Activated T-cell treated with anti-CD3 and anti-CD28 coated beads, Interleukin-2, amount 50 U/mL, for 4 hours (primary cell): ENCODE measurements at places on chromosomes 3 and 15. TPM values are rescaled to one million over a fixed set of nuclear protein-coding genes. Genes with fewer than 3 reads are reported as not detected.

DNA sequence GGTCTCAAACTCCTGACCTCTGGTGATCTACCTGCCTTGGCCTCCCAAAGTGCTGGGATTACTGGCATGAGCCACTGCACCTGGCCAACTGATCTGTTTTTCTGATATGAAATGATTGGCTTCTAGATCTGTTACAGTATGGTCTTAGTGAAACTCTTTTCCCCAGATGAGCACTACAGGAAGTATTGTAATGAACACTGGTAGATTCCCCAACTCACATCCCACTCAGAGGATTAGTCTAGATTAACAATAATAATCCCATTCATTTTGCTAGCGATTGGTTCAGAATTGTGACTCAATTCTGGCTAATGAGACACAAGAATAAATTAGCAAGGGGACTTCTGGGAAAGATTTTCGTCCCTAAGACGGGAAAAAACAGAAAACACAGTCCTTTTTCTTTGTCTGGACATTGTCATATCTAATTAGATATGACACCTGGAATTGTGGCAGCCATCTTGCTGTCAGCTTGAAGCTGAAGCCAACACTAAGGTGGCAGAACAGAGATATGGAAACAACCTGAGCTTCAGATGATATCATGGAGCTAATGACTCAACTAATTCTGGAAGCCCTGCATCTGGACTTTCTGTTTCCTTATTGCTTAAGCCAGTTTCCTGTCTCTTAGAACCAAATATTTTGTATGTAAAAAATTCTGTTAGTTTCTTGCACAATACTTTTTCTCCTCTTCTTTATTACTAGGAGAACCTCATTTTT is 17.4 kb upstream of the NPTN start:
- DNase-seq: no peak

DNA sequence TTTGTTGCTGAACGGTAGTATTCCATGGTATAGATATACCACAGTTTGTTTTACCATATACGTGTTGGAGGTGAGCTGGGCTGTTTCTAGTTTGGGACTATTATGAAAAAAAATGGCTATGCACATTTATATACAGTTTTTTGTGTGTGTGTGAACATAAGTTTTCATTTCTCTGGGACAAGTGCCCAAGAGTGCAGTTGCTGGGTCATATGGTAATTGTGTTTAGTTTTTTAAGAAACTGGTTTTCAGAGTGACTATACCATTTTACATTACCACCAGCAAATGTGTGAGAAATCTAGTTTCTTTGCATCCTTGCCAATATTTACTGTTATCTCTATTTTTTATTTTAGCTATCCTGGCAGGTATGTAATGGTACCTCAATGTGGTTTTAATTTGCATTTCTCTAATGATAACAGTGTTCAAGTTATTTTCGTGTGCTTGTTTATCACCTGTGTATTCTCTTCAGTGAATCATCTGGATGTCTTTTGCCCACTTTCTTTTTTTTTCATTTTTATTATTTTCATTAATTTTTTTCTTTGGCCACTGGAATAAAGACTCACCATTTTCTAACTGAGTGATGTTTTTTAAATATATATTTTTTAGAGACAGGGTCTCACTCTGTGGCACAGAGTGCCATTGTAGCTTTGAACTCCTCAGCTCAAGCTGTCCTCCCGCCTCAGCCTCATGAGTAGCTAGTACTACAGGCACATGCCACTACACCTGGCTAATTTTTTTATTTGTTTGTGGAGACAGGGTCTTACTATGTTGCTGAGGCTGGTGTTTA is 75.3 kb downstream of the ZNF609 start:
- no peak for DNase-seq

- no peak for DNase-seq
Observed at GRCh38 chr3:54372232-54372631, 249.9 kb downstream of the CACNA2D3 start.

DNA sequence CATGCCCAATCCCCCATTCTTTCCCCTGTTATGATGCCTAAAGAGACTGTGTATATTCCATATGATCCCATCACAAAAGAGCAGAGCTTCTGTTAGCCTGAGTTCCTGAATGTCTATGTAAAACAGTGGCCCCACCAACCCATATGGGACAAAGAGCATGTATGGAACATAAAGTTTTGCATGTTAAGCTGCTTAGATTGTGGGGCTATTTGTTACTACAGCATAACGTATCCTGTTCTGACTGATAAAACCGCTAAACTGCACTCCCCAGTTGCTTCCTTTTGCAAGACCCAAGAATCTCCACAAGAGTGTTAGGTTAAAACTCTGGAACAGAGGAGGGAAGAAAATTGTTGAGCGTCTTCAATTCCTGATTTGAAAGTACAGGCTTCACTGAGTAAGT is 154.8 kb downstream of the ALDH1A2 start:
- DNase-seq: no peak

DNA sequence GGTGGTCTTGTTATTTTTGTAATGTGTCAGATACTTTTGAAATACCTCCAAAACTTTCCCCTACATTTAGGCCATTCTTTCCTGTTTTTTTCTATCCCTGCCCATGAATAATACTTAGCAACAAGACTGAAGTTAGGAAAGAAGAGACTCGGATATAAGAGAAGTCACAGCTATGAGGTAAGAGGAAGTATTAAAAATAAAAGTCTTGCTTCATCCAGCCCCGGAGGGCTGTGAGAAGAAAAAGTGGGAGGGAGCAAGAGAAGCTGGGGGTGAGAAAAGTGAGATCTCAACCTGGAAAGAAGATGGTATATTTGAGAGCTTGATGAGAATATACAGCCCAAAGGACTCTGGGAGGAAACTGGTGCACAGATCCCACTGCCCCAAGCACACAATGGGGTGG is 213.5 kb upstream of the CDIN1 start:
- no peak for DNase-seq

DNA sequence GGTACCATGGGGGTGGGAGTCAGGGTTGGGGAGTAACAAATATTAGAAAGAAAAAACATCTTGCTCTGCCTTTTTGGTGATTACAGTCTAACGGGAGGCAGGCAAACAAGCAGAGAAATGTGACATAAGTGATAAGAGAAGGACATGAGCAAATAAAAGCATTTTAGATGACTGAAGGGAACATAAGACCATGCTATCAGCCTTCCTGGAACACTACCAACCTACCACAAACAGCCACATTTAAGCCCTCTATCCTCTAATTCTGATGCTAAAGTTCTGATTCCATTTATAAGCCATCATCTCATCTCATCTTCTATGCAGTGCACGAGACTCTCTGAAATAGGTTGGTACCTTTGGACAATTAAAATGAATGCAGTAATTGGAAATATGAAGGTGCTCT is 243.4 kb upstream of the P2RY1 start:
- no peak for DNase-seq

DNA sequence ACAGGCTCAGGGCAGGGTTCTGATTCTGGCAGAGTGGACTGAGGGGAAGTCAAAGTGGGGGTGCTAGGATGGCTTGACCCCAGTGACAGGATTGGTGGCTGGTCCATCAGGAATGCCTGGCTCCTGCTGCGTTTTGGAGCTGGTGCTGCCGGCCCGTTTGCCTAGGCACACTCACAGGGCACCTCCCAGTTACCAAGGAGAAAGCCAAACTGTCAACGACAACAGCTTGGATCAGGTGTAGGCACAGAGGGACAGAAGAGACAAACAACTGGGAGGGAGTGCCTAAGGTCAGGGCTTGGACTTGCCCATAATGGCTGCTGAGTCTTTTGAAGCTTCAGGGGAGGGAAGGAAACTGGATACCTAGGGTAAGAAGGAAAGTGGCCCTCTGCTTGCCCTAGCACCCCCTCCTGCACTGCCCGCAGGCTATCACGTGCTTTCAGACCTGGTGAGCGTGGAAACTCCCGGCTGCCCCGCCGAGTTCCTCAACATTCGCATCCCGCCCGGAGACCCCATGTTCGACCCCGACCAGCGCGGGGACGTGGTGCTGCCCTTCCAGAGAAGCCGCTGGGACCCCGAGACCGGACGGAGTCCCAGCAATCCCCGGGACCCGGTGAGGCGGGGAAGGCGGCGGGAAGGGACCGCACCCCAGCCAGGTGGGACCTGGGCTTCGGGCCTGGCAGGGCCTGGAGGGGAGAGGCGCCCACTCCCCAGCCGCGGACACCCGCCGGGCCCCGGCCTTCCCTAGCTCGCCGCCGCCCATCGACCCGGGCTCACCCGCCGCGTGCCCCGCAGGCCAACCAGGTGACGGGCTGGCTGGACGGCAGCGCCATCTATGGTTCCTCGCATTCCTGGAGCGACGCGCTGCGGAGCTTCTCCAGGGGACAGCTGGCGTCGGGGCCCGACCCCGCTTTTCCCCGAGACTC is 5.1 kb downstream of the DUOX1 start:
- DNase-seq: peak; percentile 27

DNA sequence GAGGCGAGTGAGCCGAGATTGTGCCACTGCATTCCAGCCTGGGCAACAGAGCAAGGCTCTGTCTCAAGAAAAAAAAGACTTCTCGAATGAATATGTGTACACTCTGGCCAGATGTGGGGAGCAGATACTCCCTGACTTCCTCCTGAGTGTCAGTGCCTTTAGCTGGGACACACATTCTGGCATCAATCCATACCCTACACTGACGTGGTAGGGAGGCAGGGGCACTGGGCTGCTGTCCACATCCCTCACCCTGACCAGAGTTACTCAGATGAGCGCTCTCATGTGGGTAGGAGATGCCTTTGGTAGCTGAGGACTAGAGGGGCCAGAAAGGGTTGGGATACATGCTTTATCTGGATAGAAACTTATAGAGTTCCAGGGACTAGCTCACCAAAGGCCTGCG is 15.6 kb downstream of the LIMD1 start:
- no peak for DNase-seq

- no peak for DNase-seq
Observed at GRCh38 chr3:191100516-191100915, 98.5 kb upstream of the OSTN start.

GRCh38 chr15:74384881-74385643 is 17.6 kb upstream of the CYP11A1 start:
- peak; percentile 46 for DNase-seq

- DNase-seq: no peak
Observed at GRCh38 chr3:56987238-56987895, 73.1 kb upstream of the SPATA12 start.

DNA sequence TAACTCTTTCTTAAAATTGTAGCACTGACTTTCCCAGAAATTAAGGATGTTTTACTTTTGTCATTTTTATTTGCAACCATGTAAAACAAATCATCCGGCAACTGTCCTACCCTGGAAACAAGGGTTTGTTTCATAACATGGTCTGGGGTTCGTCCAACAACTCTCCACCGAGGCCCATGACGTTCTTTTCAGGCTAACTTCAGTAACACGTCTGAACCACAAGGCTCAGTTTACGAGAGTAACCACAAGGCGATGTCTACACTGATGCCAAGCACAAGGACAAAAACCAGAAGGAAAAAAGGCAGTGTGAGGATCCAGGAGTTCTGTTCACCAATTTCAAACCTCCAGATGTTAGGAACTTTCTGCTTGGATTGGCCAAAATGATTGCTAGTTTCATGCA is 546.1 kb downstream of the NTRK3 start:
- no peak for DNase-seq

- DNase-seq: no peak
Observed at GRCh38 chr15:40277471-40277870, 5.4 kb downstream of the ANKRD63 start.

DNA sequence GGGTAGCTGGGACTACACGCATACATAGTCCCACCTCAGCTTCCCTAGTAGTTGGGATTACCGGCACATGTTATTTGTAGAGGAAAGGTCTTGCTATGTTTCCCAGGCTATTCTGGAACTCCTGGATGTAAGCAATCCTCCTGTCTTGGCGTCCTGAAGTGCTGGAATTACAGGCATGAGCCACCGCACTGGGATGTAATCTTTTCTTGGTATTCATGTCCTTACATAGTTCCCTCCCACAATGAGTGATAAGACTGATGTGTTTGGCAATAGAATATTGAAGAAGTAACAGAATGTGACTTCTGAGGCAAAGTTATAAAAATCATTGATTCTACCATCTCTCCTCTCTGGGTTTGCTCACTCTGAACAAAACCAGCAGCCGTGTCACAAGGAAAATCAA is 22.7 kb upstream of the ALCAM start:
- DNase-seq: no peak

GOLGA6L7 gene
- total RNA-seq: not detected

DNA sequence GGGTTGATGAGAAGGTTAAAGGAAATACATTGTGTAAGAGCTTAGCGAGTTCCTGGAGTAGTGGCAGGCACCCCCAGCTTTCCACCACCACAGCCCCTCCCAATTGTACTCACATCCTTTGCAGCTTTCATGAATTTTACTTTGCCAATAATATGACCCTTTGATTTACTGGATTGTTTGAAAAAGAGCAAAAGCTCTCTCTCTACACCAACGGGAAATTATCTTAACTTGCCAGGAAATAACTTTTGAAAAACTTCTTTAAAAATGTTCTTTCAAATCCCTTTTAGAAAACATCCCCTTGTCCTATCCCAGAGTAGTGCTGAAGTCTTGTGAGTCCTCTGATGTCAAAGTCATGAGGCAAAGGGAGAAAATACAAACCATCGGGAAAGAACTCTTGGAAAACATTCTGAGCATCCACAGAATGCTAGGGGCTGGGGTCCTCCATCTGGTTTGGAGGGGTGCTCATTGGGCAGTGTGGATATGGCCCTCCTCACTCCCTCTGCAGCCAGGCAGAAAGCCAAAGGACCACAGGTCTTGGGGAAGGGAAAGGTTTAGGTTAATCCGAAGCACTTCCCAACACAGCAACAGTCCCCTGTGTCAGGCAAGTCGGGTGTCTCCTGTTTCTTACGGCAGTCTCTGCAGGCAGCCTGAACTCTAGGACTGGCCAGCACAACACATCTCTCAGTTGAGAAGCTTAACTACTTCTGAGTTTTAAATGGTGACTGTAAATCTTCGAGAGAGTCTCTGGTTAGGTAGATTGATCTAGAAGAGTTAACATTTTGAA is 36.5 kb downstream of the BOC start:
- DNase-seq: no peak

- DNase-seq: no peak
Observed at GRCh38 chr3:150150633-150151032, 179.9 kb upstream of the PFN2 start.

ALDH1A3 gene
- 0.24 TPM for total RNA-seq

GRCh38 chr3:87298111-87298718 is 21.8 kb upstream of the POU1F1 start:
- DNase-seq: no peak

TEX9 gene
- total RNA-seq: 0.63 TPM

C2CD4B gene
- total RNA-seq: 0.55 TPM

DNA sequence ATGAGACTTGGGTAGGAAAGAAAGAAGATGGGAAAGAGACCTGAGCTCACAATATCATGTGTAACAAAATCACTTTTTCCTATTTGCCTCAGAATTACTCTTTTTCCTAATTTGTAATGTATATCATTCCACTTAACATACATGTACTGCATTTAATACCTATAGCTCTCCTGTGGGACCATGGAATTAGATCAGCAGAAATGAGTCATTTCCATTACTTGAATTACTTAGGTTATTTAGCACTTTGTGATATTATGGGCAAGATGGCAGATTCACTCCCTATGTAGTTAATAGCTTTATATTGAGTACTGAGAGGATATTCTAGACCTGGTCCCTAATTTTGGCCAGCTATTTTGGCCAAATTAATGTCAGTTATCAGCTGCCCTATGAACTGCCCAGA is 70.5 kb downstream of the ZNF609 start:
- no peak for DNase-seq

- no peak for DNase-seq
Observed at GRCh38 chr3:56428667-56429066, 39.6 kb downstream of the ERC2 start.

TM4SF1 gene
- total RNA-seq: 0.22 TPM
